ENCODE measurements at places on chromosomes 7 and 10.

DNA sequence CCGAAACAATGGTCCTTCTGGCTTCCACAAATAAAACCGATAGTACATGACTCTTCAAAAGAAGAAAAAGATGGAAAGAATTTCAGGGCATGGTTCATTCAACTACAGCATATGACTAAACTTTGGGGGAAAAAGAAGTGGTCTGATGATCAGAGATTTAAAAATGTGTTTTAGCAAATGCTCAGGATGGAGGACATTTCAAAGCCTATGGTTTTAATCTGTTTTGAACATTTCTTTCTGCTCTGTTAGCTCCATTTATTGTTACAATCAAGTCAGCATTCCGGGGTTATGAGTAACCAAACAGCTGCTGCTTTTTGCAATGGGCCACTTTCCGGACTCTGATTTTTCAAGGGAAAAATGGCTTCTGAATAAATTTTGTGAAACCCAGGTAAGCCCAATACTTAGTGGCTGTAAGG, 142.4 kb downstream of the CUBN start:
- no peak for DNase-seq

GRCh38 chr10:44180321-44181168, 204.4 kb downstream of the CXCL12 start:
- DNase-seq: no peak

DNA sequence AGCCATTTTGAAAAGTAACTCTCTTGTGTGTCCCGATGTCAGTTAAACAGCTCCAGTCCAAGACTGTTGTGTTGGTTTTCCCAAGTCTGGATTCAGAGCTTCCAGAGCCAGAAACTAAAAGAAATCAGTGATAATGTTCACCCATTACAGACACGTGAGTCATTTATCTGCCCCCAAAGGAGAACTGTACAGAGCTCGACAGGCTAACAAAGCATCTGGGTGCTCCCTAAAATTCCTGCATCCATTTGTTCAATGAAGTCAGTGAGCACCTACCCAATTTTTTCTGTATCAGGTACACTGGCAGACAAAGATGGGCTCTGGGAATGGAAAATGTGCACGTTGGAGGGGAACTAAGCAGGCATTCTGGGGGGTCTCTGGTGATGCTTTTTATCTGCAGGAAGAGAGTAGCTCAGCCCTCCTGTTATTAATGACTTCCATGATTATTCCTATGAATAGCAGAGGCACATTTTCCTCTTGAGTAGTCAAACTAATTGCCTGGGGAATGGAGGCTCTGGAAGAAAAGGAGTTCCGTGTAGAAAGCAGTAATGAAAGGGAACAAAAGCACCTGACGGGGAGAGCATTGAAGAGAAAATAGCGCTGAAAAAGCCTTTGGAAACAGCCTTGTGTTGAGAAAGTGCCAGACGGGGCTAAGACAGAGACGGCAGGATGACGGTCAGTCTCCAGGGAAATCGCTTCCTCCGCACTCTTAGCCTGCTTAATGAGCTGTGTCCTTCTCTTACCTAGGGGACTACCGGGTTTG, 75.3 kb downstream of the GAD2 start:
- no peak for DNase-seq

DNA sequence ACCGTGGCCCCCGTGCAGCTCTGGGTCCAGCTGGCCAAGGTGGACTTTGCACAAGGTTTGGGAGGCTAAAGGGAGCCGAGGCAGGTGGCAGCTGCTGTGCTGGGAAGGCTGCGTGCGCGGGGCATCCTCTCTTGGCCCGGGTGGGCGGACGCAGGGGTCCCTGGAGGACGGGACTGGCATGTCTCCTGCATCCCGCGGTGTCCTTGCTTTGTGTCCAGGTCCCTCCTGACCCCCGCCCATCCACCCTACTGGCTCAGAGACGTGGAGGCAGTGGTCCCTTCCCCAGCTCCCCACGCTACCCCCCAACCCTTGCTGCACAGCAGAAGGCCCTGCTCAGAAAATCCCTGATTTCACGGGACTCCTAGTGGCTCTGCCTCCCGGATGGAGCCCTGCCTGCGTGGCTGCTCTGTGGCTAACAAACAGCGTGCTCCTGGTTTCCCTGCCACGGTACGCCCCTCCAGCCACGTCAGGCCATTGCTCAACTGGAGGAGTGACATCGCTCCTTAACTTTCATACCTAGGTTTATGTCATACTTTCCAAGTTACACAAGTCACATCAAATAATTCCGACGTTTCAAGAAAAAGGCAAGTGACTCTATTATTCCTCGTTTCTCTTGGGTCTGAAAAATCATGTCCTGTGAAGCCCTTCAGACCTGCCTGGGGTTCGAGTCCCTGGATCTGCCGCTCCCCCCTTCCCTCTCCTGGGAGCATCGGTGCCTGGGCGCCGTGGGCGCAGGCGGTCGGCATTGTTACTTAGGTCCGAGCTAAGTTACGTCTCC, 421.9 kb downstream of the DNAJB6 start:
- DNase-seq: no peak

- no peak for DNase-seq
Measured at GRCh38 chr7:64308016-64308270, 5.8 kb upstream of the ZNF736 start.

DNA sequence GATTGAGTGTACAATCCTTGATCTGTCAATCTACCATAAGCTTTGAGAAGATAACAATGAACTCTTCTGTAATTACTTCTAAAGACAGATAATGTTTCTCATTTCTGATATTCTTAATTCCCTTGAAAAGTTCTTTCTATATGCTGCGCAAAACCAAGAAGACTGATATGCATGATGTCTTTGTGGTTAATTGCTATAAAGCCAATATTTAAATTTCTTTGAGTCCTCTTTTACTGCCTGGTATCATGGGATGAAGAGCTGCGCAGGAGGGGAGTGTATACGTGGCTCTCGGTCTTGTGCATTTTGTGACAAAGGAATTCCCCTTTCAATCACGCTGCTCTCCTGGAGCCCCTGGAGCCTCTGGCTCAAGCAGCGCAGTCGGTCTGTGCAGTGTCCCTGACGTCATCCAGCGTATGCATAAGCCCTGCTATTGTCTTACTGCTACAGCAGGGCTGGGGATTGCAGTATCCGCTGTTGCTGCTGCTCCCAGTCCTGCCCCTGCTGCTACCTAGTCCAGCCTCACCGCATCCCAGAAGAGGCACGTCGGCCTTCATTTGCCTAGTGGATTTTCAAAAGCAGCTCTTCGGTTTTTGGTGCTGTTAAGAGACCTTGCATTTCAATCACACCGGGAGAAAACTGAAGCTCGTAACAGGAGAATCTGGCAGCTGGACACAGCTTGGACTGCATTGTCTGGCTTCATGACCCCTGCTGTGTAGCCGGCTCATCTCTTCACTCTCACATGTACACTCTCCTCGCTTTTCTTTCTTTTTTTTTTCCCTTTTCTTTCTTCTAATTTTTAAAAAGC, 66.7 kb downstream of the ST7 start:
- no peak for DNase-seq

DNA sequence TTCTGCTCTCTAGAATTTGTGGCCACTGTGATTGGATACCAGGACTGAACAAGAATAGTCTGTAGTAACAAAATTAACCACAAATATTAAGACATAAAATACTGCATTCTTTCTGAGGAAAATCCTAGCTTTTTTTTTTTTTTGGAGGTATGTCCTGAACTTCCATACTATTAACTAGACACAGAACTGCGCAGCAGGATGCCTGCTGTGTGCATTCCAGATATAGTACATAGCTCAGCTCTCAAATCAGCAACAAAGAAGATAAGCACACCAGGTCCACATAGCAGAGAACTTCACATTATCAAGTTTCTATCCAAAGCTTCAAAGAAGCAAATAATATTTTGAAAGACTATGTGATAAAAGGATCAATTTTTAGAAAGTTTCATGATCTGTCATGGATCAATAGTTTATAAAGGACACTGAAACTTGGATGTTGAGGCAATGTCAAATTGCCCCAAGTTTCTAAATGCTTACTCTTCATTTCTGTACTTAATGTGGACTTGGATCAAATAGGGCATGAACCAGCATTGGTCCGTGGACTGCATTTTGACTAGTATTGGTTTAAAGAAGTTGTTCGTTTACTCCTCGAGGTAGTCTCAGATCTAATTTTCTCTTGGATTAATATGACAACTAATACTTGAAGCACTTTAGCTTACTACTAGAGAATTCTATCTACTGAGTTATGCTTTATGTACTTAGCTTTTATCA, 15.4 kb downstream of the NAMPT start:
- DNase-seq: no peak

GRCh38 chr7:150406312-150406566, 27.1 kb downstream of the ZNF775 start:
- no peak for DNase-seq

- DNase-seq: no peak
Measured at GRCh38 chr7:28703037-28703765, 254.9 kb downstream of the TRIL start.

- DNase-seq: no peak
Measured at GRCh38 chr7:149778327-149778637, 4.9 kb upstream of the ZNF467 start.

DNA sequence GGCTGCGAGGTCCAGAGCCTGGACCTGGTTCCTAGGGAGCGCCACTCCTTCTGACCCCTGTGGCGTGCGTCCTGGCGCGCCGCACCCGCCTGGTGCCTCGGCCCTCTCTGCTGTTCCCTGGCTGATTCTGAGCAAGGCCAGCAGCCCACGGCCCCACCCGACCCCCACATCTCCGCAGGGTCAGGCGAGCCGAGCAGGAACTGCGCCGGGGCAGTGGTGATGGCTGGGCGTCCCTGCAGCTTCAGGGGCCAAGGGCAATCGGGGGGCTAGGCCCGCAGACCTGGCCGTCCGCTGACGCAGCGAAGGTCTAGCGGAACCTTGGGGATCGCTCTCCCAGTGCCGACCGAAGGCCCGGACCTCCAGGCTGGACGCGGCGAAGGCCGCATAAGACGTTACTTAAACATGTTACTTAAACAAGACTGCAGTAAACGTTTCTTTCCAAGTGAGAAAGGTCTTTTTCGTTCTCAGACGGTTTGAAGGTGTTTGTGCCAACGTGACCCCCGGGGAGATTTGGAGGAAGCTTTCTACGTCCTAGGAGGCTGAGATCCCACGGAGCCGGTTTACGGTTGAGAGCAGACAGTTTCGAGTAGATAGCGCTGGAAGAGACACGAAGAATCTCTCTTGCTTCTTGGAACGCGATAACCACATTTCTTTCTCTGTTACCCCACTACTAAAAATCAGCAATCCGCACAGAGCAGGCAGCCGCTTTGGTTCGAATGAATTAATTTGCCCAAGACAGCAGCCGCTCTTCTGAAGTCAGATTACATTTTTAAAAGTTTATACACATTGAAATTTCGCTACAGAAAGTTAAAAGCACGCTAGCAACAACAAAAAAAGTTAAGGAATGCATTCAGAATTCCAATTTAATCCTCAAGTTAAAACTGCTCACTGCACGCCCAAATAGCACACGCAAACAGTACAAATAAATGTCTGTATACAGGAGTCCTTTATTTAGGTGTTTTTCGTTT, 4.9 kb upstream of the NKX2-3 start:
- no peak for DNase-seq

DNA sequence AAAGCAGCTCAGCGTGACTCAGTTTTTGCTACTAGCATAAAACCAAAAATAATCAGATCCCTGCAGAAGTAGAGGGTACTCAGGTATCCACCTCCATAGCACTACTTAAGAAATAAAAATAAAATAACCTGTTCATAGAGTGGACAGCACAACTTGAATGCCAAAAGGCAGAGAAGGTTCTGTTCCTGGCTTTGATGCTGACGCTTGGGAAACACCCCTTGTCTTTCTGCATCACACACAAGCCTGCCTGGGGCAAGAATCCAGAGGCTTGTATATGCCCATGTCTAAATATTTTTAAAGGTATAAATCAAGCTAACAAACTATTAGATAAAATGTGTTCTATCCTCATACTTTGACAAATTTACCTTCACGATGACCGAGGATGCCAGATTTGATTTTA, 207.3 kb downstream of the KIAA1217 start:
- DNase-seq: no peak

DNA sequence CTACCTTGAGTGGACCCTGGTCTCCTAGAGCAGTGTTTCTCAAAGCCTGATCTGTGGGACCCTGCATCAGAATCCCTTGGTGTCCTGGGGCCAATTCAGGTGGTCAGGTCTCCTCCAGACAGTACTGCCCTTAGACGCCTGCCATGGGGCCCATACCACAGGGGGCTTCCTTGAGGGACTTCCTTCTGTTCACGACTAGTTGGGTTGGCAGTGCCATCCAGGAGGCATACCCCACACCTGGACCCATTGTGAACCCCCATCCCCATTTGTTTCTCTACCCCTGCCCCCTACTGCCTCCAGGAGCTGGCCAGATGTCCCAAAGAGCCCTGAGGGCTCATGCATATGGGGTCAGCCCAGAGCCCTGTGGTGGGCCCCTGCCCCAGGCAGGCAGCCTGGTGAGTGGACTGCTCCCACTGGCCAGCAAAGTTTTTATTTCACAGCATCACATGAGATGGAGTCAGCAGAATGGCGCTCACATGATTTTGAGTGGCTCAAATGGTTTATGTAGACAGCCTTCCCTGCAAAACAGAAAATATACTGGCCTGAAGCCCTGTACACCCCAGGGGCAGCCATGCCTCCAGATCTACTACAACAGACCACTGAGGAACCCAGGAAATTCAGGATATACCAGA, 259.9 kb upstream of the ZMIZ1 start:
- DNase-seq: no peak

GRCh38 chr10:114825513-114826253, 4.1 kb downstream of the FHIP2A start:
- DNase-seq: no peak

- DNase-seq: no peak
Measured at GRCh38 chr10:130174328-130174727, 38.1 kb downstream of the GLRX3 start.

GRCh38 chr7:41256186-41256945, 446.5 kb downstream of the INHBA start:
- DNase-seq: no peak

- no peak for DNase-seq
Measured at GRCh38 chr7:151873402-151873965, 3.4 kb downstream of the PRKAG2 start.

DNA sequence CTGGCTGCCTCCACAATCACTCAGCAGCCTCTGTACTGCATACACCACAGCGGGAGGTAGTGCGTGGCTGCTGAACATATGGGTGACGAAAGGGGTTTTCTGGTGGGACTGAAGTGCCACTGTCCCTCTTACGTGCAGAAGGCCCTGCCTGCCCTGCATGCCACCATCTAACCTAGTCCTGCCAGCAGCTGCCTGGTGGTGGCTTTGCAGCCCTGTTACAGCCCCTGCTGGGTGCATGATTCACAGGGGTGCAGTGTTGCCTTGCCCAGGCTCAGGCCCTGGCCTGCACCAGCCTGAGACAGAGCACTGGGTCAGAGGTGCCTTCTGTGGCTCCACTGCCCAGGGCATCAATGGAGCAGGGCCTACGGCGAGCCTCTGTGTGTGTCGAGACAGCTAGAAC, 50.1 kb downstream of the SYPL1 start:
- DNase-seq: no peak

GRCh38 chr10:13893926-13894325, 307.2 kb downstream of the PRPF18 start:
- no peak for DNase-seq

DNA sequence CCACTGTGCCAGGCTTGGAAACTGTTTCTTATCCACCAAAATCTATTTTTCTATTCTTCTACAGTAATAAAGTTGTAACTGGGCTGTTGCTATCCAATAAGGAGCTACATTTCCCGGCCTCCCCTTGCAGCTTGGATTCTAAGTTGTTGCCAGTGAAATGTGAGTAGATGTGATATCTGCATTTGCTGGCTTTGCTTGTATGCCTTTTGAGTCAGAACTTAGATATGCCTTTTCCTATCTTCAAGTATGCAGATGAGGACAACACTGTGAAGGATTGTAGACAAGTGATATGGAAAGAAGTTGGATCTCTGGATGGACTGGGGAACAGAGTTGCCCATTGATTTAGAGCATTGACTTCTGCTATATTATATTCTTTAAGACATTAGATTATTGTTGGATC, 236.9 kb downstream of the REEP3 start:
- no peak for DNase-seq
